RWPE2 (cell line): ENCODE measurements at places on chromosomes 5 and 9.

DNA sequence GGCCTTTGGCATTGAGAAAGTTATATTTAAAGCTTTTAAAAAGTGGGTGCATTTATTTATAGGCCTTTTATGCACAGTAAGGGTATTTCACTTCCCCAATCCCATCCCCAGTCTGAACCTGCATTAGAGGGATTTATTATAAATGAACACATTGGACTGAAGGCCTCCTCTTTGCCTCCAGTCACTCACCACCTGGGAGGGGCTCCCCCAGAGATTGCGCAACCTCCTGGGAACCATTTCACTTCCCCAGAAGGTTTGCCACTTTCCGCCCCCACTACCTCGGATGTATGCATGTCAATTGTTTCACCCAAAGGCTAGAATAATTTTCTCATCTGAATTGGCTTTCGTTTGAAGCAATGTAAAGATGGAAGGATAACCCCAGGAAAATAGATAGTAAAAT lies 29.8 kb upstream of the VCAN start:
- no peak for DNase-seq

DNA sequence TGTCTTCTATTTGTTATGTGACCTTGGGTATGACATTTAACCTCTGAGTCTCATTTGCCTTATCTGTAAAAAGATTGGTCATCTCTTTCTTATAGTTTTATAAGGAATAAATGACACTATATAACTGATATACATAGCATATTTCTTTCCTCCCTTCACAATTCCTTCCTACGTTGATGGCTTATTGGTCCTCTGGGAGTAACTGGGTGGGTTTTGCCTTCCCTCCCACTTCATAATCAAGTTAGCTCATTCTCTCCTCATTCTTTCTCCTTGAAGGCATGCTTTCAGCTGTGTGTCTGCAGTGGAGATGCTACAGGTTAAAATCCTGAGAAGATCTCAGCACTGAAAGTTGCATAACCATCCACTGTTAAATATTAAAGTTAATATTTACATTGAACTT lies 382.4 kb downstream of the TMEM38B start:
- DNase-seq = no peak

GRCh38 chr5:120545007-120545406 lies 80.9 kb downstream of the PRR16 start:
- DNase-seq = no peak

GRCh38 chr9:115531410-115532125 lies 413.6 kb upstream of the TNC start:
- DNase-seq = no peak

GRCh38 chr5:32589416-32589815 lies 4.1 kb downstream of the SUB1 start:
- no peak for DNase-seq

DNA sequence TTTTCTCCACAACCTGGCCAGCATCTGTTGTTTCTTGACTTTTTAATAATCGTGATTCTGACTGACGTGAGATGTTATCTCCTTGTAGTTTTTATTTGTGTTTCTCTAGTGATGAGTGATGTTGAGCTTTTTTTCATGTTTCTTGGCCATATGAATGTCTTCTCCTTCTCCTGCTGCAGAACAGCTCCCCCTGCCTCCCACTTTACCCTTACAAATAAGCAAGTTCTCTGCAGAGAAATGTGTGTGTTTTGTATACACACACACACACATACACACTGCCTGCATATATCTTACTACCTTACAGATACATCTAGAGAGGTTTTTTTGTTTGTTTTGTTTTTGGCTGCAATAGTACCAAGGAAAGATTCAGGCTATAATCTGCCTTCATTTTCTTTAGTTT lies 88.7 kb upstream of the PHF24 start:
- no peak for DNase-seq

DNA sequence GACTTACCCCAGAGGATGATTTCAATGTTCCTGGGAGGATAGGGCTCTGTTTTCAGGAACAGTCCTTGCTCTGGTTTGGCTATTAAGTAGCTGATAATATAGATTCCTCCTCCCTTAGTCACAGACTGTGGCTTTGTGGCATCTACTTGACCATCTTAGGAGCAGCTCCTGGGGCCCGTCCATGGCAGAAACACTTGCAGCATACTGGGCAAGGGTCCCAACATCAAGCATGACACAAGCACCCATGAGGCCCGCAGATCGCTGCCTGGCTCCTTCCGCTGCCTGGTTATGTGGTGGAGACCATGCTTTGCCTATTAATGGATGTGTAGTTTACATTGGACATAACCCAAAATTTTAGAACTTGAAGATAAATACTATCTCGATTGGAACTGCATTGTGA lies 170.1 kb downstream of the ICE1 start:
- no peak for DNase-seq

DNA sequence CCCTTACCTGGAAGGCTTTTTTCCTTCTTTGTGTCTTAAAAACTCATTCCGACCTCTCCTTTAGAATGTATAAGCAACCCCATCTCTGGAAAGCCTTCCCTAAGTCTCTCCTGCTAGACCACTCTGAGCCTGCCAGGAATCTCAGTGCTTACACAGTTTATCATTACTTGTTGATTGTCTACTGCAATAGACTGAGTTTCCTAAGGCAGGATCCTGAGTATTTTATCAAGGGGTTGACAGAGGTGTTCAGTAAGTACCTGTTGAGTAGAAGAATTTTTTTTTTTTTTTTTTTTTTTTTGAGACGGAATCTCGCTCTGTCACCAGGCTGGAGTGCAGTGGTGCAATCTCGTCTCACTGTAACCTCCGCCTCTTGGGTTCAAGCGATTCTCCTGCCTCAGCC lies 2.6 kb upstream of the TJP2 start:
- DNase-seq = no peak

DNA sequence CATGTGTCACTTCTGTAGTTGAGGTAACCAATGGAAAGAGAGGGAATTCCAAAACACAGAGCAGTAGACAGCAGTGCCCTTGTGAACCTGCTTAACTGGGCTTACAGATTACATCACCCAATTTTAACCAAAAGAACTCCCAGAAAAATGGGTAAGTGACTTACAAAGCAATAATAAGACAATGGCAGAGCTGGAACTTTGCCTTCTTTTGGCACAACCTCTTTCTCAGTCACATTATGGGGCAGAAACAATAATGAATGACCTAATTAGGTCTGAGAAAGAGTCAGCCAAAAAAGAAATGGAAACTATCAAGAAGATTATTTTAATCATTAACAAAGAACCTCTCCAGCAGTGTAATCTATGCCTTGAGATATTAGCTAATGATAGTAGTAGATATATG lies 146.5 kb downstream of the SPATA31D1 start:
- no peak for DNase-seq

DNA sequence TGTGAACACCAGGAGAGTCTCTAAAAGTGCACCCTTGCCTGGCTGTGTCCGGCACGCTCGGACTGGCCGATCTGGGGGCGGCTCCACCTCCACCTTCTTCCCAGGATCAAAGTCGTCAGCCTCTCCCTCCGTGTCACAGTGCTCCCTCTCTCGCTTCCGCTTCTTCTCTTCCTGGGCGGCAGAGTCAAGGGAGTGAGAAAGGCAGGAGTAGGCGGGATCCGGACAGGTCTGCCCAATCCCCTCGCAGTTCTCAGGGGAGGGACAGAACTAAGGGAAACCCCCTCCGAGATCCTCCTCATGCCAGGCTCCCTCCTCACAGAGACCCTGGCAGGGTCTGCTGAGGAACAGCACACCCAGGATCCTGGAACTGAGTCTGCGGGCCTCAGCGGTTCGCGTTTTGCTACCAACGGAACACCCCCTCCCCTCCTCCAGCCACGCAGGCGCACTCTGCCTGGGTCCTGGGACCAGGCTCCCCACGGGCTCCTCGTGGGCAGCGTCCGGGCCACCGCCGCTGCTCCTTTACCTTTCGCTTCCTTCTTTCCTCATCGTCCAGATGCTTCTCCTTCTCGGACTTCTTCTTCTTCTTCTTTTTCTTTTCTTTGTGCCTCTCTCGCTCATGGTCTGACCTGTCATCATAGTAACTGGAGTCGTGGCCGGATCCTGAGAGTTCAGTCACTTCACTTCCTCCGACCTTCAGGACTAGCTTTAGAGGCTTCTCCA lies 1.3 kb downstream of the BRD9 start:
- DNase-seq = peak; percentile 78

- no peak for DNase-seq
Measured at GRCh38 chr5:124735169-124735858, 11.1 kb downstream of the ZNF608 start.

GRCh38 chr9:71761938-71762353 lies 6.4 kb downstream of the CEMIP2 start:
- no peak for DNase-seq

DNA sequence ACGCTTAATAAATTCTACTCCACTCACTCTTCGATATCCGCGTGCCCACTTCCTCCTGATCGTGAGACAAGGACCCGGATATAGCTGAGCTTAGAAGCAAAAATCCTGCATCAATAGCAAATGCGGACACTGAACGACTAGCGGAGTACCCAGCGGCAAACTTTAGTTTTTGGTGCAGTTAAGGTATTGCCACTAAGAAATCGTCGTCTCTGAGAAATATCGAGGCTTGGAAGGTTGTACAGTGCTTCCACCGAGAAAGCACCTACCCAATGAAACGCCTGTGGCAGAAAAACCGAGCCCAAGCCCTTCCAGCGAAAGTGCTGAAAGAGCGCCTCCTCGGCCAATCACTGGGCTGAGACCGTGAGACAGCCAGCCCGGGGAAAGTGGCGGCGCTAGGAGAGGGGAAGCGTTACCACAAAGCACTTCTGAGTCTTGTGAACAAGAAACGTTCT lies 32.2 kb downstream of the ANXA2R start:
- DNase-seq = no peak

GRCh38 chr9:96149533-96150280 lies 152.3 kb downstream of the HSD17B3 start:
- no peak for DNase-seq

DNA sequence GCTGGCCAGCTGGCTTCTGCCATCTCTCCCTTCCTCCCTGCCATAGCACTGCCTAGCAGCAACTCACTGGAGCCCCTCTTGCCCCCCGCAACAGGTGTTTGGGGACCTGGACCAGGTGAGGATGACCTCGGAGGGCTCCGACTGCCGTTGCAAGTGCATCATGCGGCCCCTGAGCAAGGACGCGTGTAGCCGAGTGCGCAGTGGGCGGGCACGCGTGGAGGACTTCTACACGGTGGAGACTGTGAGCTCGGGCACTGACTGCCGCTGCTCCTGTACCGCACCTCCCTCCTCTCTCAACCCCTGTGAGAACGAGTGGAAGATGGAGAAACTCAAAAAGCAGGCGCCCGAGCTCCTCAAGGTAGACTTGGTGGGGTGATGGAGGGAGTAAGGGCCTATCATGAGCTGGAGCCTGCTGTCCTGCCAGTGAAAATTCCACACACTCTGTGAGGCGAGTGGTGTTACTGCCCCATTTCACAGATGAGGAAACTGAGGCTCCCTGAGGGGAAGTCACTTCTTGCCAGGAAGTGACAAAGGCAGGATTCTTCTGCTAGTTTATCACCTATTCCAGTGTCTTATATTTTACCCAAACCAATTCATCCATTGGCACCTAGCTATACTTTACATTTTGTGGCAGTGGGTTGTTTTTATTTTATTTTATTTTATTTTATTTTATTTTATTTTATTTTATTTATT lies 10.1 kb downstream of the OLFML2A start:
- DNase-seq = peak; percentile 53

GRCh38 chr5:28725001-28725400 lies 1686.6 kb upstream of the CDH9 start:
- no peak for DNase-seq

GRCh38 chr9:130948266-130948665 lies 9.2 kb upstream of the FIBCD1 start:
- DNase-seq = no peak

- DNase-seq = no peak
Measured at GRCh38 chr5:116754556-116754955, 179.9 kb upstream of the SEMA6A start.

- DNase-seq = no peak
Measured at GRCh38 chr5:135680713-135681112, 101.9 kb upstream of the CXCL14 start.

DNA sequence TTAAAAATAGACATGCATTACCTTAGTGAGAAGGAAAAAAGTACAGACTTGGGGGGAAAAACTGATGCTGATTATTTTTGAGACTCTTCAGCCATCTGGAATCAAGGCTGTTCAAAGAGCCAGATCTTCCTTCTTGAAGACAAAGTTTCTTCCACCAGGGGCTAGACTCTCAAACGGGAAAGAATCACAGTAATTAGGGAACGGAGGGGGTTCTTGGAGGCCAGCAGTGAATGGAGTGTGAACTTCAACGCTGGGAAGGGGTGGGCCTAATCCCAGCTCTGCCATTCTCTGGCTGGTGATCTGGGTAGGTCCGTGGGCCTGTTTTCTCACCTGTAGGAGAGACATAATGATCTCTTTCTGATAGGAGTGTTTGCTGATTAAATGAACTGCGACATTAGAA lies 21.1 kb upstream of the LHX2 start:
- DNase-seq = no peak

DNA sequence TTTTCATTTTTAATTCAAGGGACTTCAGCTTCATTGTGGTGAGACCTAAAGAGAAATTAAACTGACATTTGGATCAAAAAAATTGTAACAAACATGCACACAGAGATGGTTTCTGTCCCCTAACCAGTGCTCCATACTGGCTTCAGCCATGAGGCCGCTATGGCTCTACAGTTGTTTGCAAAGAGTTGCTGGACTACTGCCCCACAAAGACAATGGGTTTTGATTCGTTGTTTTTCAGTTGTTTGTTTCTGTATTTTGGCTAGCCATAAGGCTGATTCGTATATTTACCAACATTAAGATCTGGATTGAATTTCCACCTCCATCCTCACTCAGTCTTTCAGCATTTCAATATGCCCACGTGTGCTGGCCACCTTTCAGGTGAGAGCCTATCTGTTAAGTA lies 163.7 kb upstream of the KIF2A start:
- no peak for DNase-seq

DNA sequence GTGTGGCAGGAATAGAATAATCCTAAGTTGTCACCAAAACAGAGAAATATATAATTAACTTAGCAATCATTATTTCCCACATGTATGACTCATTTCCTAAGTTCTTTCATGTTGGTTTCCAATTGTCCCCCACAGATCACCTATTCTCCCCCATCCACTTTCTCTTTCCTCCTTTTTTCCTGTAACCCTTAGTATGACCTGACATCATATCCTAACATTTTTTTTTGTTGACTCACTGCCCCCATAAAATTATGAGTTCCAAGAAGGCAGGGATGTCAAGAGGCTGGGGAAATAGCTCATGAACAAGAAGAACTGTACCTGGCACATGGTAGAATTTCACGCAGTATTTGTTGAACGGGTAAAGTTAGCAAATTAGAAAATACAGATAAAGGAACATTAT lies 186.7 kb downstream of the DCP2 start:
- DNase-seq = no peak

- peak; percentile 33 for DNase-seq
Measured at GRCh38 chr5:175697846-175698245, 40.0 kb downstream of the HRH2 start.

GRCh38 chr5:142548739-142549275 lies 137.1 kb downstream of the FGF1 start:
- DNase-seq = no peak

DNA sequence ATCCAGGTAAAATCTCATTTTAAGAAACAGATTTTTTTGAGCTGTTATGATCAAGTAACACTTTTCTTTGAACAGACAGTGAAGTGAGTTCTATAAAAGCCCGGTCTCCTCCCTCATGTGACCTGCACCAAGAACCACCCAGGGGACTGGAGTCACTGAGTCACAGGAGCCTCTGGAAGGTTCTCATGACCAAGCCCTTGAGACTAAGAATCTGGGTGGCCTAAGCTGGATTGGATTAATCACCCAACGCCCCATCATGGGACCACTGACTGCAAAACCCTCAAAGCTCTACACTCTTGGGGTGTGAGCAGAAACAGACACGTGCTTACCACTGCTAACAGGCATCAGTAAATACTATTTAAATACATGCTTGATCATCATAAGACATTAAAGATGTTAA lies 48.4 kb downstream of the SECISBP2 start:
- no peak for DNase-seq

GRCh38 chr5:78511121-78511906 lies 137.3 kb downstream of the LHFPL2 start:
- DNase-seq = no peak
